ENCODE measurements at places on chromosomes 2 and 18.
A peak's percentile ranks its signal among the peaks of the same experiment; 100 is the strongest.

GRCh38 chr2:65579506-65580235 lies 147.3 kb upstream of the SPRED2 start:
- no peak for DNase-seq

GRCh38 chr2:56077359-56077915 lies 106.4 kb upstream of the CCDC85A start:
- no peak for DNase-seq

GRCh38 chr2:150376553-150377335 lies 110.7 kb downstream of the RND3 start:
- DNase-seq: peak; percentile 7

- DNase-seq: no peak
Measured at GRCh38 chr2:128469875-128470274, 151.2 kb upstream of the HS6ST1 start.

DNA sequence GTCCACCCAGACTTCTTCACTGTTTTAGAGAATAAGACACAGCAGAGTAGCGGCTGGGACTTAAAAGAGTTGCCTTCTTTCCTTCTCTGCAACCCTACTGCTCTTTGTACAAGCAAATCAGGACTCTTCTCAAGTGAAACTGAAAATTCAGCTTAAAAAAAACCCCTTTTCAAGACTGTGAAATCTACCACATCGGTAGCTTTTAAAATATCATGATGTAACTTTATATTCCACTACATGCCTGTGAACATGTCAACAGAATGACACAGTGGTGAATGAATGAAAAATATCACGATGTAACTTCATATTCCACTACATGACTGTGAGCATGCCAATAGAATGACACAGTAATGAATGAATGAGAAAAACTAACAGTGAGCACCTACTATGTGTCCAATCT lies 53.4 kb downstream of the TCF4 start:
- DNase-seq: no peak

- DNase-seq: no peak
Measured at GRCh38 chr2:123912171-123912570, 112.9 kb upstream of the CNTNAP5 start.

GRCh38 chr2:84055816-84056215 lies 403.3 kb downstream of the SUCLG1 start:
- DNase-seq: no peak

- no peak for DNase-seq
Measured at GRCh38 chr2:83782122-83782521, 677.0 kb downstream of the SUCLG1 start.

- DNase-seq: peak; percentile 38
Measured at GRCh38 chr2:151367571-151367970, 10.2 kb downstream of the TNFAIP6 start.

DNA sequence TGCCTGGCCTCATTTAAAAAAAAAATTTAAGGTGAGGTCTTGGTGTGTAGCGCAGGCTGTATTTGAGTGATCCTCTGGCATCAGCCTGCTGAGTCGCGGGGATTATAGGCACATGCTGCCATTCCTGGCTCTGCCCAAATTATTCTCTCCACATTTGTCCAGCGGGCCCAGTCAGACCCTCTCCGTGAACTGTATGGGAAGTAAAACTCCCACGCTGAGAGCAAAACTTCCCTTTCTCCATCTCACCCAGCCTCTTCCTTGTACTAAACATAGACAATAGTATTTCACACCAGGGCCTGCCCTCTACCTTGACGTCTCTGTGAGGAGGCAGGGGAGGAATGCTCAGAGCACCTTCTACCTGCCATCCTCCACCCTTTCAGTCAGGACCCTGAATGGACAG lies 37.0 kb downstream of the EIF4E2 start:
- no peak for DNase-seq

GRCh38 chr18:48834413-48835031 lies 116.2 kb downstream of the SMAD7 start:
- peak; percentile 86 for DNase-seq

- no peak for DNase-seq
Measured at GRCh38 chr2:67208887-67209500, 188.1 kb upstream of the ETAA1 start.

DNA sequence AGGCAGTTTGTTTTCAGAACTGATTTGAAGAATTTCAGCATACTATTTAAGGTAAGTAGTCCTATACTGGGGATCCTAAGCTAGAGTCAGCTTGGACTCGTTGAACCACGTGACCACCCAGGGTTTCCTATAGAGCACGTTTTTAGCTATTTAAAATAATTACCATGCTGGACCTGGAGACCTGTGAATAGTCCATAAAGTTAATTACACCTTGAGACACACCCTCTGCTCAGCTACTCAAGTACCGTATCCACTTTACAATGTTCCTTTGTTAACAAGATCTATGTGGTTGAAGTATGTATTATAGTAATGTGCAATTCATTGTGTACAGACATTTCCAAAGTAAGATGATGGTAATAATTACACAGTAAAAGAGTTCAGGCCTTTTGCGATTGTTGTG lies 67.6 kb downstream of the CRIM1 start:
- DNase-seq: no peak

- DNase-seq: no peak
Measured at GRCh38 chr2:230956827-230957755, 32.0 kb upstream of the GPR55 start.

- no peak for DNase-seq
Measured at GRCh38 chr2:176130957-176131847, 1.7 kb downstream of the HOXD8 start.

GRCh38 chr2:44560352-44560751 lies 198.6 kb downstream of the CAMKMT start:
- DNase-seq: no peak

- DNase-seq: no peak
Measured at GRCh38 chr2:17133052-17133671, 385.1 kb downstream of the RAD51AP2 start.

DNA sequence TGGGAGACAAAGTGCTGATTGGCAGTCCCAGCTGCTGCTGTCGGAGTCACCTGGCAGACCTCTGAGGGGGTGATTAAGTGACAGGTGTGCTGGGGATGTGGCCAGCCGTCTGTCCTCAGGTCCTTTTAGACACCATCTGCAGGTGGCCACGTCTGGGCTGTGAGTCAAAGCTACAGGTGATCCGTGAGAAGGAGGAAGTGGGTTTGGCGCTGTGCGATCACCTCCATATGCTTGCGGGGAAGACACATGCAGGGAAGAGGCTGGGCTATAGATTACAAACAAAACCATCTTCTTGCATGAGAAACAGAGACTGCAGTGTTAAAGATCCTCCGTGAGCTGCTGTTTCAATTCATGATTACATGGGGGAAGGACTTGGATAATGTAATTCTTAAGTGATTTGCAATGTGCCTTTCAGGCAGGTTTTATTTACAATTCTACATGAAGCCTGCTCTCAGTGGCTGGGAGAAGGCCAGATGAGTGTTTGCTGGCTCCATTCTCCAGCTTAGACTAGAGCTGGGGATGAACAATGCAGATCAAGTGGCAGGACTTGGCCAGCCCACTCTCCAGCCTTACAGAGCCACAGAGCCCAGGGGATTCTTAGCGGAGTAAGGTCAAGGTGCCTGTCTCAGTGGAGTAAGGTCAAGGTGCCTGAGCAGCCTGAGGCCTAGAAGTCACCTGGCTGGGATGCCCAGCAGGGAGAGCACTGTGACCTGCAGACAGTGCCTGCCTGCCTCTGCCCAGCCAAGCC lies 87.8 kb downstream of the LYPD1 start:
- DNase-seq: no peak

DNA sequence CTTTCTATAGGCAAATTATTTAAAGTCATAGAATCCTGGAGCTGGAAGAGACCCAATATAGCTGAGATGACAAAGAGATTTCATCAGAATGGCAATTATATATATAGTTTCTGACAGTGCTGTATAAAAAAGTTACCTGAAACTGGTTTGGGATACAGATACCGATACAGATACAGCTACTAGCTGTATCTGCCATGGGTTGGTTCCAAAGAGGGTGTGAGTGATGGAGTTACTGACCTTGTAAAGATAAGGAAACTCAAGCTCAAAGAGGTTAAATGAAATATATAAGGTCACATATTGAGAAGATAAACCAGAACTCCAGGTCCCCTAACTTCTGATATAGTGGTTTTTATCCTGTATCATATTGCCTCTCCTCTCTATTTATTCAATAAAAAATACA lies 10.9 kb downstream of the PELI1 start:
- no peak for DNase-seq

DNA sequence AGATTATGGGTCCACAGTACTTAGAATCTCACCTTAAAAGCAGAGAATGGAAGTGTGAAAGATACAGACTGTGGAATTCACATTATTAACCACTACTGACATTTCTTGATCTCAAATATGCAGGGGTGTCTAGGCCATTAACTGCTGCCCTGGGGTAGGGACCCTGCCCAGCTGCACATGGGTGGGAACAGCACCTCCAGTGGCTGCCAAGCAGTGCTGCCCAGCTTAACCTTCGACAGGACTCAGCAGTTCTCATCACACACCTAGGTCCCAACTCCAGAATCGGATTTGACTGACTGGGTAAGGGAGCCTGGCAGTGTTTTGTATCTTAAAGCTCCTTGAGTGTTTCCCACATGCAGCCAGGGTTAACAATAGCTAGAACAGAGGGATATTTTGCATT lies 14.9 kb downstream of the ERFE start:
- DNase-seq: no peak

GRCh38 chr2:58762176-58762781 lies 521.2 kb upstream of the FANCL start:
- no peak for DNase-seq

- no peak for DNase-seq
Measured at GRCh38 chr18:79874553-79875530, 76.6 kb downstream of the SLC66A2 start.

GRCh38 chr2:29259221-29259620 lies 144.0 kb downstream of the CLIP4 start:
- no peak for DNase-seq

DNA sequence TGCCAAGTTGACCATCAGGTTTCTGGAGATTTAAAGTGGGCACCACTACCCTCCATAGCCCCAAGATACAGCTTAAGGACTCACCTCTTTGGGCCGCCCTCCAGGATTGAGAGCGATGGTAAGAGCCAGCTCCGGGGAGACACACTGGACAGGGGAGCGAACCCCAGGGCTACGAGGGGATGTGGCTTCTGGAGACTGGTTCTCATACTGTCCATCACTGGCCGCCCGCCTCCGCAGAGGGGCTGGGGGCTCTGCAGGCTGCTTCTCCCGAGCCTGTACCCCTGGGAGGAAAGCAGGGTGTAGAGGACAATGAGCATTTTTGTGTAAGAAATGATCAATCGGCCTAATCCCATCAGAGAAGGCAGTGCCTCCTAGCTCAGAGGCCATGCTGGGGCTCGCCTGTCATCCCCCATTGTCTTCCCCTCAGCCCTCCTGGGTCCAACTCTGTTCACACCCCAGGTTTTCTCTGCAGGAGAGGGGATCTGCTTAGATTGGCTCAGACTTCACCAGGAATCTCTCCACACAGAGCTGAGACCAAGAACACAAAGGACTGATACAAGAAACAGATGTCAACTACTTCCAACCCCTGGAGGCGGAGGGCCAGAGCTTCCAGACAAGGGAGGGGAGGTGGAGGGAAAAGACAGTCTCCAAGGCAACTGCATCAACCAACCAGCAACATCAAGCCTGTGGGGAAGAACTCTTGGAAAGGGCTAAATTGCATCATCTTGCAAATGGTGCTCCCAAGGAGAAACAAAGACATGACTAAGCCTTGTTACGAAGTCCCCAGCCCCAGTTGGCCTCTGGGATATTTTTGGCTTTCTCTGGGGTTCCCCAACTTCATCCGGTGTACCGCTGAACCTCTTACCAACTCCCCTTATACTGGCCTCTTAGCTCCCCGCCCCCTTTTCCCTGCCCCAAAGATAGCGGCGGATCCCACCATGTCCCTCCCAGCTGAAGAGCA lies 166.6 kb downstream of the TNS1 start:
- peak; percentile 96 for DNase-seq

DNA sequence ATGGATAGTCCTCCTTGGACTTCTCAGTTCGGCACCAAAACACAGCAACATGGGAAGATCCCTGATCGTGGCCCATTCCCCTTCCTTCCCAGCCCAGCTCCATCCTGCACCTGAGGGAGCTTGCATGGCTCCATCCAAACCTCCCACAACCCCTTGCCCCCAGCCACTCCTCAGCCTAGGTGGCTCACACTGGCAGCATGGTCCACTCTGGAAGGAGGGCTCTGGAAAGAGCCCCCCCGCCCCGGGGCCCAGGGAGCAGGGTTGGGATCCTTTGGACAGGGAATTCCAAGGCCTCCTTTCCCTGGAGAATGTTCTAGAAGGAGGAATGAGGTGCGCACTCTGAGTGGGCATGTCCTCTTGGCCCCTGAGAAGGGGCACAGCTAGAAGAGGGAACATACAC lies 62.8 kb upstream of the ID2 start:
- no peak for DNase-seq

- DNase-seq: no peak
Measured at GRCh38 chr2:212424082-212424481, 114.5 kb downstream of the ERBB4 start.

GRCh38 chr2:25098056-25098455 lies 56.2 kb downstream of the EFR3B start:
- no peak for DNase-seq

GRCh38 chr2:213995400-213996105 lies 415.3 kb upstream of the VWC2L start:
- DNase-seq: peak; percentile 81

DNA sequence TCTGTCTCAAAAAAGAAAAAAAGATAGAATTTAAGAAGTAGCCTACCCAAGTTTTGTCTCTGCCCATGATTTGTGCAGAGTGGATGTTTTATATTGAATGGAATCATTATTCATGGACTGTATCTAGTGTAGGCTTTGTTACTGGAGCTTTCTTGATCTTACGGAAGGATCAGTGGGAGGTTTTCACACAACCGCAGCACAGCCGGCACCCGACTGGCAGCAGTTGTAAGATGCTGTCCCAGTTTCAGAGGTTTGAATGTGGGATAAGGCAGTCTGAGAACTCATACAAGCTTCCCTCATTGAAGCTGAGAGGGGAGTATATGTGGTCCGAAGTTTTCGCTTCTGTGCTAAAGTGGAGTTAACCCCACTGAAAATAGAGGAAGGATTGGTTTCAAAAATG lies 19.7 kb upstream of the SAG start:
- no peak for DNase-seq

GRCh38 chr2:10350761-10351160 lies 48.1 kb downstream of the HPCAL1 start:
- no peak for DNase-seq

GRCh38 chr18:3456686-3457069 lies 6.7 kb downstream of the TGIF1 start:
- no peak for DNase-seq

DNA sequence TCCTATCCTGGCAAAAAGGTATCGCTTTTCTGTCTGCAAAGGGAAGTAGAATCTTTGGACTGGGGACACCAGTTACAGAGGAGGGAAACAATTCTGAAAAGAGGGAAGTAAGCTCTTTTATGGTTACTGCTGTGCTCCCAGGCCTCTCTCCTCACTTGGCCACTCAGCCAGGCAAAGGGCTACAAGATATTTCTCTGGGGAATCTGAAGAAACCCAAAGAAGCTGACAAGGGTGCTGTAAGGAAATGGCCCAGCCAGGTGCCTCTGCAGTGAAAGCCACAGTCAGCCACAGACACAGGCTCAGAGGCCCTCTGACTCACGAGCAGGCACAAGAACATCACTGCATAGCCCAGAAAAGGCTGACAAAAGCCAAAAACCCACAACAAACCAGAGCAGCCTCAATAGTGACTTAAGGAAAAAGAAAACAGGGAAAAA lies 5.8 kb downstream of the HDLBP start:
- no peak for DNase-seq
